NCI-H1436 treated with DMSO at 0.1 percent for 48 hours (cell line): ENCODE measurements at places on chromosomes 3 and 15.

DNA sequence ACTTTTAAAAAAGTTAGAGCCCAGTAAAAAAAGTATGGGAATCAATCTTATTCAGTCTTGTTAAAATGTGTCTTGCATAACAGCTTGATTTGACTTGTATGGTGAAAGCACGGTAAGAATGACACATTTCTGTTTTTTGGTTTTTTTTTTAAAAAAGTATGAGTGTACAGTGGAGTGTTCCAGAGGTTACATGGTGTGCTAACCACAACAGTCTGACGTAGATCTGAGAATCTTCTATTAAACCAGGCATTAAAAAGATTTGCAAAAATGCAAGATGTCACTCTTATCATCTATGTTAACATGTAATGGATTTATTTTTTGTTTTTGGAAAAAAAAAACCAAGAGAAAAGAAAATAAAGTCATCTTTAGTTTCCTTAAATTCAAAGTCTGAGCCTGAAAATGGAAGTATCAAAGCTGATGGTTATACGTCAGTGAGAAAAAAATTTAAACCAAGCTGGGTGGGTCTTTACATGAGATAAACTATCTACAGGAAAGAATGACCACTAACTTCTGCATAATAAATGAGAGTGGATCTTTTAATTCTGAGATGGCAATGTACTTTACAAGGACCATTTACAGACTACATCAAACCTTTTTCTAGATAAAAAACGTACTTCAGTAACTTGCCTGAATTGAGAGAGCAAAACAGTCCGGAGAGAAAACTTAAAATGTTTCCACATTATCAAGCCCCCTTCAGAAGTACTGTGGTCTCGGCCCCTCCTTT is 1.6 kb downstream of the GABPB1 start:
- no peak for DNase-seq

- no peak for DNase-seq
Observed at GRCh38 chr15:32802286-32802936, 84.6 kb downstream of the GREM1 start.

DNA sequence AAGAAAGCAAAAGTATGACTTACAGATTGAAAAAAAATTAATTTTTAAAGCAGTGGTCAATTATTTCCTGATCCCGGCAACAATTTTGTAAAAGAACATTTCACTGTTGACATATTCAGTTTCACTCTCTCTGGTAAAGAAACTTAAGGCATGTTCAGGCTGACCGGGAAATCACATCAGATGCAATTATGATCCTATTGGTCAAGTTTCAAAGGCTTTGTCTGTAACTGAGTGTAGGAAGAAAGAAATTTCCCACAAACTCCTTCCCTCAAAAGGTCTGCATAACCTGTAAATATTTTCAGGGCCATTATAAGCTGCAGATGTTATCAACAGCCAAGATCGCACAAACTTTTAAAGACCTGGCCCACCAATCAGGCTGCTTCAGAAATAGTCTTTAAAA is 205.4 kb upstream of the IGF1R start:
- no peak for DNase-seq

DNA sequence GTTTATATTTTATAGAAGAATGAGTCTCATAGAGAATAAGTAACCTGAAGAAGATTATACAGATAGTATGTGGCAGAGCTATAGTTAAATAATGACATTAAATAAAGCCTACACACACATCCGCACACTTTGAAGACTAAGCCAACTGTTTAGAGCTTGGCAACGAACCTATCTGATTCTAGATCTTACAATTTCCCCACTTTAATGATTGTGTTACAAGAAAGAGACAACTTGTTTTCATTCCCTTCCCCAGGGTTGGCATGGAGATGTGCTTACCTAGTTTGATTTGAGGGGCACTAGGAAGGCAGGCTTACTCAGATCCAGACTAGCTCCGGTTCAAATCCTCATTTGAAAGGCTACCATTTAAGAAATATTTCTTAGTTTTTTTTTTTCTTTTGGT is 61.9 kb upstream of the CBLB start:
- DNase-seq = no peak

GRCh38 chr3:117603097-117603496 is 893.5 kb downstream of the TUSC7 start:
- DNase-seq = no peak

DNA sequence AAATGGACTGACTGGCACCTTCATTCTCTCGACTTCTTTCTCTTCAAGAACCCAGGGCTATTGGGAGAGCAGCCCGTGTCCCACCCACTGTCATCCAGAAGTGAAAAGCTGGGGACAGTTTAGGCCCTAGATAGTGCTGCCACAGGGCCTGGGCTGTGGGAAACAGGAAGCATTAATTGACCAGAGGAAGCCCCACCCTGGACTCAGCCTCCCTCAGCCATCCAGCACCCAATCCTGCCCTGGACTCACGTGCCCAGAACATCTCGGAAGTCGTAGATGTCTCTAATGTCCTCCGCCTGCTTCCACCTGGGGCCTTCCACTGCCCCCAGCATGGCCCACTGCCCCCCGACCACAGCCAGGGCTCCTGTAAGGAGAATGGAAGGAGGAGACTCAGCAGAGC is 2.3 kb downstream of the CAMK1 start:
- no peak for DNase-seq

GRCh38 chr3:125643172-125643571 is 47.9 kb upstream of the OSBPL11 start:
- no peak for DNase-seq

DNA sequence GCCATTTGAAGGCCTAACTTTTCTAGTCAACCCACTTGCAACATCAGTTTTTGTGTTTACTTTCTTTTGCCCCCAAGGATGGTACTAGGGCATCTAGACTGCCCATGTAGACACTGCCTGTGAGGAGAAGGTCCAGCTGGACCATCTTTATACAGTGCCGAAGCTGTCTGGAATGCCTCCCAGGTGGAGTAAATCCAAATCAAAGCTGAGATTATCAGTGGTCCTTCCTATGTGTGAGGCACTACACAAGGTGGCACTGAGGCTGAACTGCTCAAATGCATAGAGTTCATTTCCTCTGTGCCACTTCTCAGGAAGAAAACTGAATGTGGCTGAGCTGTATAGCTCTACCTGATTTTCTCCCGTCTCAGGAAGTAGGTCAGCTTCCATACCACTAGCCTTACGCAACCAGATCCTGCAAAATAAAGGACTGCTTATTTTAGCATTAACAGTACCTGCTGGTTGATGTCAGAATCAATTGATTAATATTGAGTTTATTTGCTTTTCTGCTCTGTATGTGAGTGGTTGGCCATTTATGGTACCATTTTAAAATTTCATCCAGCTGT is 106.1 kb downstream of the GHSR start:
- no peak for DNase-seq

DNA sequence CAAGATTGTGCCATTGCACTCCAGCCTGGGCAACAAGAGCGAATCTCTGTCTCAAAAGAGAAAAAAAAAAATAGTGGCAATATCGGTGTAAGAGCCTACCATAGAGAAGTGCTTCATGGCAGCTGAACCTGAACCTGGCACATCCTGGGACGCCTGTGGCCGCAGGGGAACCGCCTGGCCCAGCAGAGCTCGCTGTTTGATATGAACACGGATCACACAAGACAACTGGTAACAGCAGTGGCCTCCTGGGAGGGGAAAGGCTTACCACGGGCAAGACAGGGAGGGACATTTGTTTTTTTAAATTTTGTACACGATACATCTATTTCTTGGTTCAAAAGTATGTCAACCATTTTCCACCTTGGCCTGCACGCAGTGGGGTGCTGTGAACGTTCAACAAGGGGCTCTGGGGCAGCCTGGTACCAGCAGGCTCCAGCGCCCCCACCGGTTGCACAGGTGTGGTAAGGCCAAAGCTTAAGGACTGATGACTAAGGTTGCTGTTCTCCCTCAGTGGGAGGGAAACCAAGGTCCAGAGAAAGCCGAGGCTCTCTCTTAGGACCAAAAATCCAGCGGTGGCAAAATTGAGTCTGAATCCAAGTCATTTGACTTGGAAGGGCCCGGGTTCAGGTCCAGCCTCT is 21.7 kb upstream of the EPHB3 start:
- DNase-seq = no peak

DNA sequence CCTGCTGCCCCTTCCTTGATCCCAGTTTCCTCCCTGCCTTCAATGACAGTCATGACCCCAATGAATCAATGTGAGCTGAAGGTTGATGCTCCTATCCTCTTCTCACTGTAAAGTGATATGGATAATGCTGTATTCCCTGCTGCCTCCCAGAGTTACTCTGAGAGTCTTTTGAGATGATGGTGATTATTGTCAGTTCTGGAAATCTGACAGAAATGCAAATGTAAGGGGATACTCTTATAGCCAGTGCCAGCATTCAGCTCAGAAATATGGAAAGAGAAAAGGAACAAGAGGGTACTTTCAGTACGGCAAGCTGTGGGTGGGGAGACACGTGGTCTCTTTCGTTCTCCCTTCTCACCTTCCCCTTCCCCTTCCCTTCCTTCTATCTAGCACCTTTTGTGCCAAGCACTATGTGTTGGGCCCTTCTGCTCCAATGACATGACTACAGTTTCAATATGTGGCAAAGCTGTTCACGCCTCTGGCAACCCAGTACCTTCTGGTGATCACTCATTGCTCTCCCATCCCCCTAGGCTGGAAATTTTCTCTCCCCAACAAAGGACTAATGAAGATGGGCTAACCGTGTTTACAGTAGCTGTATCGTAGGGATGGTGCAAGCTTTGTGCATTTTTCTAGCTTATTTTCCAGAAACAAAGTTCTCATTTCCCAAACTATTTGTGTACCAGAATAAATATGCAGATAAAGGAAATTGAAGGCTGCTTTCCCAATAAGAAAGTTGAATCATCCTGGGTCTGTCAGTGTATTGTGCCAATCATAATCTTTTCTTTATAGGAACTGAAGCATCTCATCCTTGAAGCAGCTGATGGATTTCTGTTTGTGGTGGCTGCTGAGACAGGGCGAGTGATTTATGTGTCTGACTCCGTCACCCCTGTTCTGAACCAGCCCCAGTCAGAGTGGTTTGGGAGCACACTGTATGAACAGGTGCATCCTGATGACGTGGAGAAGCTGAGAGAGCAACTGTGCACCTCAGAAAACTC is 70.3 kb downstream of the ARNT2 start:
- DNase-seq = no peak

GRCh38 chr3:48018841-48019240 is 2.6 kb upstream of the MAP4 start:
- DNase-seq = no peak

DNA sequence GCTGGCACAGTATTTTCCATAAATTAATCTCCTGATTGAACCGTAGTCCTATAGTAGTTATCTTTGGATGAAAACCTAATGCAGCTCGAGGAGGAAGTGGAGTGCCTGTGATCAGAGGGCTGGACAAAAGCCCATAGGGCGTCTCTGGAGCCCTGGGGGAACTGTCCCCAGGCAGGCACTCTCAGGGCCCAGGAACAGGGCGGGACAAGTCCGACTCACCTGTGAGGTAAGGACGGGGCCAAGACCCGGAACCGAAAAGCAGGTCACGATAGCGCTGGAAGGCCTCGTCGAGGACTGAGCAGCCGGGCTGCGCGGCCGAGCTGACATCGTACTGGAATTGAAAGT is 341 bp downstream of the HEXA start:
- no peak for DNase-seq

GRCh38 chr3:33042668-33043067 is 54.3 kb downstream of the GLB1 start:
- no peak for DNase-seq

DNA sequence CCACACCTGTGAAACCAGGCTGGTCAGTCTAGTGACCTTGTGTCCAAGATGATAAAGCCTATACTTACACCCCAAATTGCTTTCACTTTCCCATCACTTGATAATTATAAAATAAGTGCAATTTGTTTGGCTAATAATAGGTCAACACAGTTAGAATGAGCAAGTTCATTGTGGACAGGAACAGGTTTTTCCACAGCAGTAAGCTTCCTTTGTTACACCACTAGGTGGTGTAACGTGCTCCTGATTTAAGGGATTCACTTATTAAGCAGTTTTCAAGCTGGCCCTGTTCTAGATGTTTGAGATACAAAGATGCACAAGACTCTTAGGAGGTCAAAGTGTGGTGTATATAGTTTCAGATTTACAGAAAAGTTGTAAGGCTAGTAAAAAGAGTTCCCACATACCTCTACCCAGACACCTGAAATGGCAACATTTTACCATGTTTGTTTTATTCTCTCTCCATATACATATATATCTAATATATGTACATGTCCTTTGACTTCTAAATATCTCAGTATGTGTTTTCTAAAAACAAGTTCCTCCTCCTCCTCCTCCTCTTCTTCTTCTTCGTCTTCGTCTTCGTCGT is 6.8 kb upstream of the MFSD1 start:
- no peak for DNase-seq
